Ovary (tissue), 10 donors: ENCODE measurements at places on chromosomes 3 and 15. TPM values are rescaled to one million over a fixed set of nuclear protein-coding genes. Genes with fewer than 3 reads are reported as not detected.

SHQ1 gene
- polyA plus RNA-seq, result 14.6 TPM

RPL4 gene
- 5,574 TPM for polyA plus RNA-seq

- no peak for DNase-seq
Observed at GRCh38 chr3:187648177-187648576, 22.0 kb downstream of the SST start.

DNA sequence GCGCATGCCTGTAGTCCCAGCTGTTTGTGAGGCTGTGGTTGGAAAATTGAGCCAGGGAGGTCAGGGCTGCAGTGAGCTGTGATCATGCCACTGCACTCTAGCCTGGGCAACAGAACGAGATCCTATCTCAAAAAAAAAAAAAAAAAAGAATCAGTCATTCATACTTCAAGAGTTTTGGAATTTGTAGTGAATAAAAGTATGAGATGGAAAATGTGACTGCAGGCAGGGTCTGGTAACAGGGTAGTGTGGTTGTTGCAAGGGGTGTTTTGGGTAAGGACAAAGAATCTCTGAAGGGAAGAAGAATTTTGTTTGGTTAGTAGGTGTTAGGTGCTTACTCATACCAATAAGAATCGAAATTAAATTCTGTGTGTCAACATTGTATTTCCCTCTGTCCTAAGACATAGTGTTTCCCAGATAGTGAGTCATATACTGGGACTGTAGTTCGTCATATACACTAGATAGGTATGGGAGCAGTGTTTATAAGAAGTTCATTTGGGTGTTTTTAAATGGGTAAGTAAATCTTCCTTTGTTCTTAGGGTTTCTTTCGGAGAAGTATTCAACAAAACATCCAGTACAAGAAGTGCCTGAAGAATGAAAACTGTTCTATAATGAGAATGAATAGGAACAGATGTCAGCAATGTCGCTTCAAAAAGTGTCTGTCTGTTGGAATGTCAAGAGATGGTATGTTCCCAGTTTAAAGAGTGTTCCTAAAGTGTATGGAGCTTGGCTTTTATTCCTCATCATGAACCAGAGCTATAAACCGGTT lies 14.2 kb downstream of the NR1D2 start:
- DNase-seq, result no peak

DNA sequence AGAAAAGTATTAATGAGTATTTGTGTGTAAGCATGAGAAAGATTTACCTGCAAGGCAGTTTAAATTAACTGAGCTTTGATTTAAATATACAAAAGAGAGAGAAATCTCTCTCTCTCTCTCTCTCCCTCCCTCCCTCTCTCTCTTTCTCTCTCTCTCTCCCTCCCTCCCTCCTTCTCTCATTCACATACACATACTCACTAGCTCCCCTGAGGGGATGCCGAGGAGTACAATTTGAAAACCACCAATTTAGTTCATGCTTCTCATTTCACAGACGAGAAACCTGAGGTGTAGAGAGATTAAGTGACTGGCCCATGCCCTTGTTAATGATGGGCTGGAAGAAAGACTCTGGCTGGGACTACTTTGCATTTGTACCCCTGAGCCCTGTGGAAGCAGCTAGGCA lies 59.4 kb downstream of the MECOM start:
- DNase-seq, result no peak

- DNase-seq, result no peak
Observed at GRCh38 chr3:59243476-59243875, 193.7 kb upstream of the CFAP20DC start.
